Stimulated activated CD8-positive, alpha-beta memory T cell treated with anti-CD3 and anti-CD28 coated beads, Interleukin-2, amount 100 ng/mL, for 1 hour (primary cell): ENCODE measurements at places on chromosomes 2 and 18.

DNA sequence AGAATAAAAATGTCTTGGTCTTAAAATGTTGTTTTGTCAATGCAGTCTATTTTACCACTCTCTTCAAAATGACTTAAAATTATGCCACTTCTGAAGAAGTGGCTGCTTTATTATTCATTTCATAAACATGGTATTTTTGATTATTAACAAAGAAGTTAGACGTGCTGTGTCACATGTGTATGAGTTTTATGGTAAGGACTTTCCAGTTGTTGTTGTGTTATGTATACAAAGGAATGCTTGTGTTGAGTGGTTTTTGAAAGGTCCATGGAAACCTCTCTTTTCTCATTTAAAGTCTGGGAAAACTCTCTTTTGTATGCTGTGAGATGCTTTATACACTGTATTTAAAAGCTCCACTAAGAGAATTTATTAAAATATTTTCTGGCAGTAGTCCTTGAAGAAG is 116.2 kb downstream of the MTCL1 start:
- no peak for DNase-seq

DNA sequence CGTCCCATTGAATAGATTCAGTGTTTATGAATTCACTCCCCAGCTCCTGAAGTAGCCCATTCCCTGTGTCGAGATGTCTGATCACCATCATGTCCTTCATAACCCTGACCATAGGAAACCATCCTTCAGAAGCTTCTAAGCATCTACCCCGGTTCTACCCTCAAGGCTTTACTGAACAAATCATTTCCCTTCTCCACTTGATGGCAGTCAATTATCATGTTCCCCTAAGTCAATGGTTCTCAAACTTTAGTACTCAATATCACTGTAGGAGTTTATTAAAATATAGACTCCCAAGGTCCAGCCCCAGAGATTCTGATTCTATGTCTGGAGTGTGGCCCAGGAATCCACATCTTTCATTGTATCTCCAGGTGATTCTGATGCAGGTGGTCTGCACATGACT is 228.4 kb upstream of the SP5 start:
- DNase-seq: no peak

DNA sequence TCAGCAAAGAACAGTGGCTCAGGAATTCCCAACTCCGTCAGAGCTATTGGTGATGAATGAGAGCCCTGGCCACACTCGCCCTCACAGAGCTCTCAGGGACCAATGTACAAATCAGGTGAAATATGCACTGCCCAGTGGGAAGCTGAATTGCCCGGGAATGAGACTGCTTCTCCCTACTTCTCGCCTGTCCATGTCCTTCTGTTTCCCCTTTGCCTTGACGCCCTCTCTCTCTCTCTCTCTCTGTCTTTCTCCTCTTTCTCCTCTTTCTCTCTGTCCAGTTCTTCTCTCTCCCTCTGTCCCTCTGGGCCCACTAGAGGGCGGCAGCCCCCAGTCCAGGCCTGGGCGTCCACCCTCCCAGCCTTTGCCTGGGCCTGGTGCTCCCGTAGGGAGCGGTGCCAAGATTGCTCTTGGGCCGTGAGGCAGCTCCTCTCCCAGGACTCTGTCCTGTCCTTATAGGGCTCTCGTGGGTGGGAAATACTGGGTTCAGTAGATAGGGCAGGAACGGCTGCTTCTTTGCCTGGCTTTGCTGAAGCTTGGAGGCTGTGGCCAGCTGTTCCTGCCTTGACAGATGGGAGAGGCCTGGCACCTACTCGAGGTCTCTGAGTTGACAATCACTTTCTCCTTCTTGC is 28.4 kb upstream of the PUM2 start:
- no peak for DNase-seq

- no peak for DNase-seq
Measured at GRCh38 chr18:3912705-3913104, 462.7 kb downstream of the TGIF1 start.

GRCh38 chr2:185221-185620 is 78.6 kb downstream of the SH3YL1 start:
- no peak for DNase-seq

DNA sequence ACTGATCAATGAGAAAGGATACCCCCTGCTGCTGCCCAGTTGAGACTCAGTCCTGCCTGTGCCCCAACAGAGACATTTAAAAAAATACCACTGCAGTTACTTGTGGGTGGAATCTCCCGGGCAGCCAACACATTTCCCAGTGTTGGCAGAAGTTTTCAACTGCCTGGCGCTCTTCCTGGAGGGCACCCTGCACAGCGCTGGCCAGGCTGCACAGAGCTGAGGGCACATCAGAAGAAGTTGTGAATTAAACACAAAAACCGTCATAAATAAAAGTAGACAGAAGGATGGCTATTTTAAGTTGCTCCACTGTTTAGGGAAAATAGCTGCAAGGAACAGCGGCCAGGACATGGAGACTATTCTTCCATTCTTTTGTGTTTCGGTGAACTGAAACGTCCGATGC is 110.2 kb upstream of the THOC1 start:
- no peak for DNase-seq
